HFF-Myc (cell line): ENCODE measurements at places on chromosomes 7 and 10.

DNA sequence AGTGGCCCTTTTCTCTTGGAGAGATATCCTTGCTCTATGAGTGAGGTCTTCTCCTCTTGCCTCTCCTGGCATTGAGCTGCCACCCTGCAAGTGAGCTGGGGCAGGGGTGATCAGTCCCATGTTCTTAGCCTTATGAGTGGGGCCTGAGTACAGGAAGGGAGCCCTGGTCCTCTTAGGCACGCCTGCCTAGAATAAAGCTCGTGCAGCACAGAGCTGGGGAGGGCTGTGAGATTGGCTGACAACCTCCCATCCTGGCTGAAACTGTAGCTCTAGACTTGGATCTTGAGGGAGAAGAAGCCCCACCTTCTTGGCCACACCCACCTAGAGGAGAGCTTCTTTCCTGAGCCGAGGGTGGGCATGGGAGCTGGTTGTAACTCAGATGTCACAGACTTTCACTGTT lies 305.0 kb upstream of the ZNF32 start:
- no peak for DNase-seq

- DNase-seq = no peak
Observed at GRCh38 chr7:154837622-154838021, 165.3 kb downstream of the PAXIP1 start.

DNA sequence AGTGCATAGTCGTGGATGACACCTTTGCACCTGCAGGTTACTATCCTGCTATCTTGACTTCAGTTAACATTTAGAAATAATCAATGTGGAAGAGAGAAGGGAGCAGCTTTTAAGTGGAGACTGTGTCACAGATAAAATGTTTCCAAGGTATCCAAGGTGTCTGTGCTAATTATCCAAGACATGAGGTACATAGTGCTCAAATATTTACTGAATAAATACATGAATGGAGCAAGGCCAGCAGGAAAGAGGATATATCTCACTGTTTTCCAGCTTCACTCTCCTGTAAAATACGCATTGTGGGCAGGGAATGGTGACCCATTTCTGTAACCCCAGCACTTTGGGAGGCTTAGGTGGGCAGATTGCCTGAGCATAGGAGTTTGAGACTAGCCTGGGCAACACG lies 552.4 kb downstream of the PHTF2 start:
- no peak for DNase-seq

DNA sequence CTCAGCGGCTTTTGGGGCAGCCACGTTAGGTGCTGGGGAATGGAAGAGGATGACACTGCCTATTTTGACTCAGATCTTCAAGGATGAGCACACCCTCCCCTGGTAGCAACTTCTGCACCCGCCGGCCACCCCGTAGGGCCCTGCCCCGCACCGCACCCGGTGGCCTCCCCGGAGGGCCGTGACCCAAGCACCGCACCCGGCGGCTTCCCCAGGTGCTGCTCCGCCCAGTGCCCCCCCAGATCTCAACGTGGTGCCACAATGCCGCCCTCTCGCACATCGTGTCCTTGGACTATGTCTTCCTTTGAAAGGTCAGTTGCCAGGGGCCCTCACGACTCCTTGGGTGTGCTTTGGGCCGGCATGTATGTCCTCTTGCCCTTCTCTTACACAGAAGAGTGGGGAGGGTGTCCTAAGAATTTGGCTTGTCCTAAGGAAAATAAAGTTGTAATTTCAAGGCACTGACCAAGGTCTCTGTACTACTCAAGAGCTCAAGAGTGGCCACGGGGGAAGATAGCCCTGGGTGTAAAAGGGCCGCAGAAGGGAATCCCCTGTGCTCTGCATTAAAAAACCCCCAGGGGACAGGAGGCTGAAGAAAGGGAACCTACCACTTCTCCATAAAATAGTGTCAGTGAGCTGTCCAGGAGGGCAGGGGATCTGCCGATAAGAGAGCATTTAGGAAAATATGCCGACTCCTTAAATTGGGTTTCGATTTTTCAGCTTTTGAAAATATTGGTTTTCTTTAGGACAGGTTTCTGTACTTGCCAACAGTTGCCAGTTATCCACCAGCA lies 1.6 kb upstream of the LANCL2 start:
- no peak for DNase-seq

DNA sequence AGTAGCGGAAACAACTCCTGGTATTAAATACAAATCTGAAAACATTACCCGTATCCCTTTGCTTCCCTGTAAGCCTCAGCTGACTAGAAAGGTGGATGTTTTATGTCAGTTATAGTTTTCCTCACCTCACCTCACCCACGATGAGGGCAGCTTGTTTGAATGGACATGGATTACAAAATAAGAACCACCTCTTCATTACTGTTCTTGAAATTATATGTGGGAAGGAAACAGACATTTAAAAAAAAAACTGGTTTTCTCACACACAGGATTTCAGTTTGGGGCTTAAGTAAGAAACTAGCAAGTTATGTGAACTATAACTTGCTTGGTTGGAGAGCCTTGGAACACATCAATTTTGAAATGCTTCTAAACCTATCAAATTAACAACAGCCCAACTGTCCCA lies 232.9 kb upstream of the CCDC6 start:
- no peak for DNase-seq

DNA sequence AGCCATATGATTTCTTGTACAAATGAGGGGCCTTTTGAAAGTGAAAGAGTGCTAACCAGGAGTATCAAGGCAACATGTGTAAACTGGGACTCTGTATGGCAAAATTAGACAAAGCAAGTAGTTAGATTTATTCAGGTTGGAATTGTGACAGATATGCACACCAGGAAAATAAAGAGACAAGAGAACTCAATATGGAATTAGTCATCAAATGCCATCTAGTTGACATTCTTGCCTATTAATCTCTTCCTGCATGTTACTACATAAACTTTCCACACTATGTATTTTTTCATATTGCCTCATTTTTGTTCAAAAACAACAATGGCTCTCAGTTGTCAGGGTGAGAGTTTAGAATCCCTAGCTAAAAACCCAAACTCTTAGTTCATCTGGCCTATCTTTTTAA lies 799.0 kb downstream of the NRG3 start:
- no peak for DNase-seq

DNA sequence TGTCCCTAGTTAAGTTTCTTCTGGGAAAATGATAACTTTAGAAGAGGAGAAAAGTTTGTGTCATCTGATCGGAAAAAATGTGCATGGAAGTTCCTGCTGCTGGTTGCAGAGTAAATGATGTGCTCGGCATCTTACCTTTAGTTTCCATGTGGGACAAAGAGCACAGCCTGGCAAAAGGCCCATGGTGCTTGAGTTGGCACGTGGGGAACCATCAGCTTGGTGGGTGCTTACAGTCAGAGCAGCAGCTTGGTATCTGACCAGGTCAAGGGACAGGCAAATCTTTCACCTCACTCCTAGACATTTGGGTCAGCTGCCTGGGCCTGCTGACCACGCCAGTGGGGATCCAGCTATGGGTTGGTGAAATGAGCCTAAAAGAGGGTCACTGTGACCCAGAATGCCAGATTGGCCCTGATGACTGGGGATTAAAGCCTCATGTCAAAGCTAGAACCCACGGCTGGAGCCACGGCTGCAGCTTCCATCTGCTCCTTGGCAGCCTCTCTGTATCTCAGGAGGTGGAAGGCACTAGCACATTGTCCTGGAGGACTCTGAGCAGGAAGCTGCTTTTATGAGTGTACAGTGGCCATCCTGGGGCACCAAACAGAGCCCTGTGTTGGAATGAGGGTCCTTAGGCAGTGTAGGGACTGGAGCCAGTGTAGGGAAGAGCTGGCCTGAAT lies 24.7 kb downstream of the VWC2 start:
- DNase-seq = no peak

- no peak for DNase-seq
Observed at GRCh38 chr7:116159711-116160110, 50.6 kb upstream of the TES start.

GRCh38 chr10:129194181-129194870 lies 272.7 kb upstream of the MGMT start:
- no peak for DNase-seq

DNA sequence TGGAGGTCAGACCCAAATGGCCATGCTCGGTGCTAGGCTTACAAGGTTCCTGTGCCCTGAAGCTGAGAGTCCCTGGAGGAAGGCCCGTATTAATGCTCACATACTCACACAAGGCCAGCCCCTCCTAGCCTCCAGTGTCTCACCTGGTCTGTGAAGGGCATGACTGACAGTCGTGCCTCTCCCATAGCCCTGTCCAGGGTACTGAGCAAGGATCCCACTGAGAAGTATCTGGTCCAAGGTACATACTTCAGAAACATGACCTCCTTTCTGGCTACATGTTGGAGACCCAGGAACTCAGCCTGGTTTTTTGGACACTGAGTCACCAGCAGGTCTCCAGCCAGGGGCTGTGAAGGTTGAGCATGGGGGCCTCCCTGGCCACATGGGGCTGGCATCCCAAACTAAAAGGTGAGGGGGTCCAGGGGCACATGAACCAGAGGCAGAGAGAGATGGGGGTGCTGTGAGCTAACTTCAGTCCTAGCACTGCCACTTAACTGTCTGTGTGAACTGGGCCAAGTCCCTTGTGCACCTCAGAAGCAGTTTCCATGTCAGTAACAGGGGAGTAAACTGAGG lies 17.6 kb upstream of the RASGEF1A start:
- no peak for DNase-seq

GRCh38 chr7:2165610-2166594 lies 66.8 kb downstream of the MAD1L1 start:
- DNase-seq = no peak

- no peak for DNase-seq
Observed at GRCh38 chr10:114933588-114933987, 4.4 kb upstream of the TRUB1 start.

DNA sequence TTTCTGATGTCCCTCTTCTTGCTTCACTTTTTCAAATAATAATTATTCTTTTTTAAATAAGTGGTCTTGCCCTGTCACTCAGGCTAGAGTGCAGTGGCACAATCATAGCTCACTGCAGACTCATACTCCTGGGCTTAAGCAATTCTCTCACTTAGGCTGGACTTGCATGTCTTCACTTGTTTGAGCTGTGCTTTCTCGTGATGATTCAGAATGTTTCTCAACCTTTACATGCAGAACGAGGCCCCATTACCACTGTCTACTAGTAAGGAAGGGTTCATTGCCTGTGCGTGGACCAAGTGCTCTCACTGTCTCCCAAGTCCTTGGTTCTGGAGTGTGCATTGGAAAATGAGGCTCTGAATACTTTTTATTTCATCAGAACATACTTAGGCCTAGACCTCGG lies 468.6 kb upstream of the COBL start:
- DNase-seq = no peak

DNA sequence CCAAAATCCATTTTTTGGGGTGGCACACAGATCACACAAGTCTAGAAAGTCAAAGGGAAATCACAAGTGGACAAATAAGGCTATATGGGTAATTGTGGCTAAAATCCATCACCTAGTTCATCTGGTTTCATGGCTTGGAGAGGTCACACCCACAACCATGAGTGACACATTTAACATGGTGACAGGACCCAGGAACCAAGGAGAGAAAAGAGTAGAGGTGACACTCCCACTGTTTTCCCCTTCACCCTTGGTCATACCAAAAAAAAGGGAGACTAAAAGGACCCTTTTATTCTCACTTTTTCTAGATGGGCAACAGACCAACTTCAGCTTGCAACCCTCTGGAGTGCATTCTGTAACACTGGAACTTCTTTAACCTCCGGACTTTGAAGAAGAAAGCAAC lies 46.2 kb upstream of the ZNF107 start:
- DNase-seq = no peak

DNA sequence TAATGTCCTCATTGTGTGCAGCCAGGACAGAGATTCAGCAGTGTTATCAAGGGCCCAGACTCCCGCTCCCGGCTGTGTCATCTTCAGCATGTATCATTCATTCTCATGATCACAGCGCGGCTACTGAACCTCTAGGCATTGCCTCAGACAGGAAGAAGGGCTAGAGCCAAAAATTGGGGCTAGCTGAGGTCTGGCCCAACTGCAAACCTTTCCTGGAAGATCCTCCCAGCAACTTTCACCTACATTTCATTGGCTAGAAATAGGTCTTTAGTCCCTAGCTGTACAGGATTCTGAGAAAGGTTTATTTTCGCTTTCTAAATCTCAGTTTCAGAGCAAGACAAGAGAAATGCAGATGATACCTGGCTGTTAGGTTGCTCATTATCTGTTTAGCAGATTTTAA lies 81.9 kb downstream of the CREM start:
- DNase-seq = no peak

GRCh38 chr10:14382531-14382930 lies 51.8 kb upstream of the FRMD4A start:
- no peak for DNase-seq

- DNase-seq = no peak
Observed at GRCh38 chr7:90710466-90710850, 114.3 kb downstream of the CDK14 start.

- no peak for DNase-seq
Observed at GRCh38 chr10:3986493-3987142, 201.6 kb upstream of the KLF6 start.

- DNase-seq = no peak
Observed at GRCh38 chr10:30208330-30208729, 140.7 kb downstream of the MTPAP start.

GRCh38 chr10:31457858-31458257 lies 138.8 kb downstream of the ZEB1 start:
- DNase-seq = no peak

DNA sequence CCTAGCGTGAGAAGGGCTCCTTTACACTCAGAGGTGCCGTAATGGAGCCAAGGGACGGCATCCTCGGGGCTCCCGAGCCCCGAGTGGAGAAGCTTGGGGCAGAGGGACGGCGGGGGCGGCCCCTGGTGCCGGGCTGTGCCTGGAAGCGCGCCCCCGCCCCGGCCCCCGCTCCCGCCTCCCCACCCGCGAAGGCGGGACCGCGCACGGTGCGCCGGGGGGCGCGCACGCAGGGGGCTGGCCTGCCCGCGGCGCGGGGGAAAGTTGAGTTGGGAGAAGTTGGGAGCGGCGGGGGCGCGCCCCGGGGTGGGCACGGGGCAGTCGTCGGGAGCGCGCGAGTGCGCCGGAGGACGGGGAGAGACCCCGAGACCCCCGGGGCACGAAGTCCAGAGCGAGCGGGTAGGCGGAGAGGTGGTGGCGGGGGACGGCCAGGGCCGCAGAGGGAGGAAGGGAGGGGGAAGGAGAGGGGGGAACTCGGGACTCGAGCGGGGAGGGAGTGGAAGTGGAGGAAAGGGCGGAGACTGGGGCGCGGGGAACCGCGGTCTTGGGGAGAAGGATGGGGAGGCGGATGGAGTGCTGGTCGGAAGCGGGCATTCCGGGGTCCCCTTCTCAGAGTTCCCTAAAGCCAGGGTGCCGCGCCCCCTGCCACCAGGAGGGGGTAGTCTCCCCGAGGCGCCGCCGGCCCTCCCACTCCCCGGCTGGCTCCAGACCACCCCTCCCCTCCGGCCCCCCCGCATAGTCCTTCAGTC lies at the start of gene SLC4A2:
Gene SLC4A2 (plus strand): TSS at position 223 of the 746 bp plus-strand sequence. CDS start 2,399 bp downstream, outside the sequence.
- no peak for DNase-seq

- DNase-seq = no peak
Observed at GRCh38 chr10:106571192-106571946, 593.1 kb downstream of the SORCS1 start.

- no peak for DNase-seq
Observed at GRCh38 chr7:155467846-155468784, 10.2 kb downstream of the EN2 start.

GRCh38 chr7:5766321-5766761 lies 15.1 kb downstream of the RNF216 start:
- no peak for DNase-seq
